NCI-H510A treated with DMSO at 0.1 percent for 48 hours (cell line): ENCODE measurements at places on chromosomes 7 and 10.

DNA sequence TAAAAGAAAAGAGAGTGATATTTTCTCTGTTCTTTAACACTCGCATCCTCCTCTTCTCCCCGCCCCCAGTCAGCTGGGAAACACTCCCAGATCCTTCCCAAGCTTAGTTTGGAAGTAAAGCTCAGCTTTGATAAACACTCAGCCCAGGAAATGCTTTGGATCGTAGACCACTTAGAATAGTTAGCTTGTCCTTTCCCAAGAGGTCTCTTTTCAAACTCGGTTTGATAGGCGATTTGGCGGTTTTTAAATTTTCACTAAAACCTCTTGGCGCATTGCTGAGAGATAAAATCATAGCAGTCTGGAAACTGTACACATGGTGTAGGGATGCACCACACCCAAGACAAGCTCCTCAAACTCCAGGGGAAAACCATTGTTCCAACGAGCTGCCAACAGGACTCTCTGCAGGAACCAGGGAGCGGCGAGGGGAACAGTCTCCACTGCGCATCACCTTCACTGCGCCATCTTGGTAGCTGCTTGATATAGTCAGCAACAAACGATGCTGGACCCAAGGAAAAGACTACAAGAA lies 22.3 kb downstream of the SMURF1 start:
- no peak for DNase-seq

- DNase-seq = no peak
These were observed 278.2 kb downstream of the SNX13 start for GRCh38 chr7:17661982-17662585.

- no peak for DNase-seq
These were observed 59.5 kb downstream of the ST8SIA6 start for GRCh38 chr10:17394854-17395253.

DNA sequence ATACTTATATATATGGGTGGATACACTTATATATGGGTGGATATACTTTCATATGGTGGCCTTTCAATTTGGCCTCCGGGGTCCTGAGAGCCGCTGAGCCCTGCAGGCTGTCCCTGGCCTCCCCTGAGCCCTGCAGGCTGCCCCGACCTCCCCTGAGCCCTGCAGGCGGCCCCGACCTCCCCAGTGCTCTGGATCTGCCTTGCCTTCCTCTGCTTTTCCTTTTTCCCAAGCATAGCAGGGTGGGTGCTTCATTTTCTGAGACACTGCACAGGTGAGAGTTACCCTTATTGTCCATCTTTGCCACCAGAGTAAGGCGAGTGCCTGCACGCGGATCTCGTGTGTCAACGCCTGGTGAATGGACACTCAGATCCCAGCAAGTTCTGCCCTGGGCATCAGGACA lies 106.6 kb downstream of the VIPR2 start:
- DNase-seq = peak; percentile 6

DNA sequence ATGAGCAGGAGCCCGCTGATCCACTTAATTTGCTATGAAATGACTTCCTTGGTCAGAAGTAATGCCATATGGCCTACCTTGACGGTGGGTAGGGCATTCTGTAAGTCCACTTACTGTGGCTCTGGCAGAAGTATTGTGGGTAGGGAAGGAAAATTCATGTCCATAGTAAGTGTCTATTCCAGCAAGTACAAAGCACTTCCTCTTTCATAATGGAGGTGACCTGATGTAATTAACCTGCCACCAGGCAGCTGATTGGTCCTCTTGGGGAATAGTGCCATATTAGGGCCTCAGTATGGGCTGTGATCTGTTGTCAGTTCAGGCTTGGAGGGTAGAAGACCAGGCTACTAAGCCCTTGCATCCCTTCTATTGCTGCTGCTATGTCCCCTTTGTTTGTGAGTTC lies 103.9 kb downstream of the SLC37A3 start:
- DNase-seq = no peak

- peak; percentile 69 for DNase-seq
These were observed 2.7 kb upstream of the PRXL2A start for GRCh38 chr10:80405626-80406025.

- DNase-seq = no peak
These were observed 25.9 kb downstream of the PDGFA start for GRCh38 chr7:493661-494251.

DNA sequence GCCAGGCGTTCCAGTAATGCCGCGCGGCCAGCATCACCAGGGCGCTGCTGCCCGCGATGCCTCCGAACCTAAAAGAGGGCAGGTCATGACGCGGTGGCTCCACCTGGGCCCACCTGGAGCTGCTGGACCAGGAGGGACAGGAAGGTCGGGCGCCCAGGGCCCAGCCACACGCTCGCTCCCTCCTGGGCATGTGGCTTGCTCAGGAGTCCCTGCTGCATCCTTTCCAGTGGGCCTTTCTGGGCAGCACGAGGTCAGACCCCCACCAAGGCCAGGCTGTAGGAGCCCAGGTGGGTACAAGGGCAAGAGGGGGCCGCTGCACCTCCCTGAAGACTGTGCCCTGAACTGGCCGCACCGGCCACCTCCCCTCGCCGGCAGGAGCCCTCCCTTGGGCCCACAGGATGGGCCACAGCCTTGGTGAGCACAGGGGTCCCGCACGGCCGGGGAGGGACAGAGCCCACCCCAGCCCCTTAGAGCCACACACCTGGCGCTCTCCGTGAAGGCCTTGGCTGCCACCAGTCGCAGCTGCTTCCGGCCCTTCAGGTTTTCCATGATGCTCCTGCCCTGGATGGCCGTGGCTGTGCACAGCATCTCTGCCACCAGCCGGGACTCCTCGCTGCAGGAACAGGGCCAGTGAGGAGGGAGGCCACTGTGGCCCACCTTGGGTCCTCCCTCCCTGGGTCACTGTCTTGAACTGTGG lies 43.2 kb downstream of the CFAP46 start:
- no peak for DNase-seq

- no peak for DNase-seq
These were observed 643.0 kb downstream of the SUGCT start for GRCh38 chr7:40777730-40778312.

- no peak for DNase-seq
These were observed 50.4 kb upstream of the DDC start for GRCh38 chr7:50615519-50616080.

- peak; percentile 1 for DNase-seq
These were observed 10.2 kb downstream of the CCDC6 start for GRCh38 chr10:59896191-59896590.

GRCh38 chr7:95001815-95002561 lies 94.6 kb downstream of the PPP1R9A start:
- DNase-seq = no peak

- DNase-seq = no peak
These were observed 5.1 kb upstream of the ZNF503 start for GRCh38 chr10:75406462-75407223.
